NCI-H2171 (cell line): ENCODE measurements at places on chromosomes 5 and 9.

DNA sequence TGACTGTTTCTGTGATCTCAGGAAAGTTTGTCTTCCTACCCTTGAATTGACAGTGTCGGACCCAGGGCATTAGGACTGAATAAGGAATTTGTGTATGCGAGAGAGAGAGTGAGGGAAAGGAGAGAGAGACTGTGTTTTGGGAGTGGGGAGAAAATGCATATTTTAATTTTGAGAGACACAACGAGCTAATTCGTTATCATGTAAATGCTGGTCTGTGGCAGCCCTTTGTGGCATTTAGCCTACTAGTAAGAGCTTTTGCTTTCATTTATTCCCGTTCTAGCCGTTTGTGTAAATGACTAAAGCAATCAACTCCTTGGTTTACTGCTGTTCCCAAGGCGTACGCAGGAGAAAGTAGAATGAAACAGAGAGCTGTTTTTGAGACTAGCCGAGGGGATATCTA, 79.8 kb upstream of the MAMDC2 start:
- DNase-seq = no peak

- no peak for DNase-seq
Observed at GRCh38 chr5:114948363-114948762, 221.3 kb downstream of the TRIM36 start.

DNA sequence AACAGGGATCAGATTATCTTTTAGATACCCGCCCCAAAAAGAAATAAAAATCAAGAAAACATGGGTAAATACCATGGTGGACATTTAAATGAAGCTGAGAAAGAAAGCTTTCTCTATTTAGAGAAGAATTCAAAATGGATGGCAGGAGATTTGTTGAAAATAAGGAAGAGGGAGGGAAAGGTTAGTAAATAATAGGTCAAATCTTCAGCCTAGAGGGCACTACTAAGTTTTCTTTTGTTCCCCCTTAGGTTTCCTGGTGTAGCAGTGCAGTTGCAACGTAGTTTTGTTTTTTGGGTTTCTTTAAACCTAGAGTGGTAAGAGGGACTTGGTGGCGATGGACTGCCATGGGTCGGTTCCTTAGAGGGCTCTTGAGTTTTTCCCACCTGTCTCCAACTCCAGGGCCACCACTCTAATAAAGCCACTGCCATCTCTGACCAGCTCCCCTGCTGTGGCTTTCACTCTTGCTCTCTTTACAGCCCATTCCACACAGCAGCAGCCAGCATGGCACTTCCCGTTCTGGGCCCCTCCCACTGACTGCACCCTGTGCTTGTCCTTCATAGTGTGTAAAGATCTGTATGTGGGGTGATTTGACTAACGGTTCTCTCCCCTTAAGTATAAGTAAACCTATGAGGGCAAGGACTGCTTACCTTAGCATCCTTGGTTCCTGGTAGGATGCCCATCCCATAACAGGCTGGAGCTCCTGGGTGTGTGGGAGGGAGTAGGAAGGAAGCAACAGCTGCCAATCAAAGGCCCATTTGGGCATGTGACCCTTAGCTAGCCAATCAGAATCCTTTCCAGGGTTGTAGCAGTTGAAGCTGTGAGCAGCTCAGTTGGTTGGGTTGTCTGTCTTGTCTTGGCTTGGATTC, 118.3 kb downstream of the SLC1A3 start:
- DNase-seq = no peak

DNA sequence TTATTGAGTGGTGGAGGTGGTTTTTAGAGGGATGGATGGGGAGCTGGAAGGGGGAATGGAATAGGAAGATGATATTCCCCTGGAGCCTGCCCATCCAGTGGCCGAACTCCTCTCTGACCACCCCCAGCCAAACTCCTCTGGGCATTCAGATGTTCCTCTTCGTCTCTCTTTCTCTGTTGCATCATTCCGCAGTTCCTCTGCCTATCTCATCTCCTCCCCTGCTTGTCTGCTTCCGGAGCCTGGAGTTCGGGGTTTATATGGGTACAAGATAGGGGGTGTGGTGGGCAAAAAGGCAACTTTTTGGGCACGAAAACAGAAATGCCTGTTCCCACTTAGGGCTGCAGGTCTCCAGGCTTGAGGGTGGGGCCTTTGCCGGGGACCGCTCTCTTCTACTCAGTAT, 12.2 kb upstream of the CDK5RAP2 start:
- DNase-seq = no peak

- DNase-seq = no peak
Observed at GRCh38 chr9:107925749-107926297, 436.3 kb upstream of the KLF4 start.

- no peak for DNase-seq
Observed at GRCh38 chr5:137051161-137051560, 448.0 kb downstream of the SPOCK1 start.

DNA sequence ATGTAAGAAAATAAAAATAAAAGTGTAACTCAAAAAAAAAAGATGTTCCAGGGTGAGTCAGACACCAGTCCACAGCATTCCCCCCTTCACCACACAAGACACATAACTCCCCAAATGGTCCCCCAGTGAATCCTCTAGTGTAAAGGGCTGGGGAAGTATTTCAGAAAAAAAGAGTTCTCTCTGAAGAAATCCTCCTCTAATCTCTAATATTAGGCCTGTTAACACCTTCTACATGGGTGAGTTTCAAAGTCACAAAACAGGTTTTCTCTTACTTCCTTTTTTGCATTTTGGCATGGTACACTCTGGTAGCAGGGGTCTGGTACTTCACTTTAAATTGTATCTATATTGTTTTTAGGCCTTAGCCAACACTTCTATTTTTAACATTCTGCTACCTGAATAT, 28.2 kb downstream of the RNF145 start:
- no peak for DNase-seq

GRCh38 chr5:116395226-116395625, 179.4 kb downstream of the SEMA6A start:
- peak; percentile 92 for DNase-seq

- DNase-seq = no peak
Observed at GRCh38 chr5:21173036-21173435, 1185.0 kb upstream of the CDH18 start.

GRCh38 chr5:17966640-17967402, 332.6 kb downstream of the TAF11L14 start:
- no peak for DNase-seq

DNA sequence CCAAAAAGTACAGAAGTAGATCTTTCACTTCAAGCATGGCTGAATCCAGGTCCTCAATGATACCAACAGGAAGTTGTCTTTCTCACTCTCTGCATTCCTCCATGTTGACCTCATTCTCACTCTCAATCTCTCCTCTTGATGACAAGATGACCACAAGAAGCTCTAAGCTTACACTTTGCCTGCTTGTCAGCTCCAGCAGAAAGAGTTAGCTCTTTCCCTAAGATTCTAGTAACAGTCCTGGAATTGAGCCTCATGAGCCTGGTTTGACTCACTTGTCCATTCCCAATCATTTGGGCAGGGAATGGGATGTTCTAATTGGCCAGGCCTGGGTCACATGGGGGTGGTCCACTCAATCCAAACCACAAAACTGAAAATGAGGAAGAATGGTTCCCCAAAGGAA, 3.3 kb upstream of the CLTA start:
- DNase-seq = no peak

- no peak for DNase-seq
Observed at GRCh38 chr5:138354387-138354786, 1.9 kb downstream of the KDM3B start.

- DNase-seq = peak; percentile 42
Observed at GRCh38 chr9:112487008-112487798, 576 bp downstream of the KIAA1958 start.

DNA sequence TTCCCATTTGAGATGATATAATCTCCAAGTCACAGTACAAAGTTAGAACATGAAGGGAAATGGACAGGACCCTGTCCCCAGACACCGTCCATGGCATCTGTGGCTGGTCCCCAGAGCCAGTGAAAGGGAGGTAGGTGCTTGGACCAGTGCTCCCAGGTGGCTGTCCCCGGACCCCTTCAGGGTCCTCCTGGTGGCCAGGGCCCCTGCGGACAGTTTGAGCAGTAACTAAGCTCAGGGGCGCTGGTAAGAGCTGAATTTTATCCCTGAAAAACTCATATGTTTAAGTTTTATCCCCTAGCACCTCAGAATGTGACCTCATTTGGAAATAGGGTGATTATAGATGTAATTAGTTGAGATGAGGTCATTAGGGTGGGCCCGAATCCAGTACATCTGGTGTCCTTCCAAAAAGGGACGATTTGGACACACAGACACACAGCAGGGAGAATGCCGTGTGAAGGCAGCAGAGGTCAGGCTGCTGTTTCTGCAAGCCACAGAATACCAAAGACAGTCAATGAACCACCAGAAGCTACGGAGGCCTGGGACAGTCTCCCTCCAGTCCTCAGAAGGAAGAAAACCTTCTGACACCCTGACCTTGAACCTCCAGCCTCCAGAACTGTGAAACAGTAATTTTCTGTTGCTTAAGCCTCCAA, 185.0 kb downstream of the ATPSCKMT start:
- DNase-seq = no peak

- no peak for DNase-seq
Observed at GRCh38 chr5:134659456-134659855, 10.9 kb downstream of the SEC24A start.

DNA sequence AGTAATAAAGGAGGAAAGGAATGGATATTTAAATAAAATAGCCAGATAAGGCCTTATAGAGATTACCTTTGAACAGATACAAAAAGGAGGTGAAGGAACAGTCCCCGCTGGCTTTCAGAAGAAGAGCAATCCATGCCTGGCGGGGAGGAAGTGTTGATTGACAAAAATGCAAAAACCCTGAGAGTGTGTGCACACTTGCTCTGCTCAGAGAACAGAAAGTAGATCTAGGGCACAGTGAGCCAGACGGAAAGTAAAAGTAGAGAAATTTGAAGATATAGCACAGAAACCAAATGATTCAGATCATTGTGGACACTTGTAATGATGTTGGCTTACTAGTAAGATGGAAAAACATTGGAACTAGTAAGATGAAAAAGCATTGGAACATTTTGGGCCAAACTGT, 720.6 kb downstream of the PTPRD start:
- no peak for DNase-seq
